ENCODE measurements at places on chromosomes 4 and X. TPM values are rescaled to one million over a fixed set of nuclear protein-coding genes. Genes with fewer than 3 reads are reported as not detected.

The HTR2C gene
- not detected for total RNA-seq

The KLKB1 gene
- 1.3 TPM for total RNA-seq

The PDLIM3 gene
- not detected for total RNA-seq

The MAGEB10 gene
- not detected for total RNA-seq

The LPAR4 gene
- not detected for total RNA-seq

Data from T-cell (primary cell).